Peyer's patch (tissue), 4 donors: ENCODE measurements at places on chromosomes 2 and 18. TPM values are rescaled to one million over a fixed set of nuclear protein-coding genes. Genes with fewer than 3 reads are reported as not detected.

GRCh38 chr2:58131191-58132011 is 84.8 kb downstream of the VRK2 start:
- DNase-seq = no peak

DNA sequence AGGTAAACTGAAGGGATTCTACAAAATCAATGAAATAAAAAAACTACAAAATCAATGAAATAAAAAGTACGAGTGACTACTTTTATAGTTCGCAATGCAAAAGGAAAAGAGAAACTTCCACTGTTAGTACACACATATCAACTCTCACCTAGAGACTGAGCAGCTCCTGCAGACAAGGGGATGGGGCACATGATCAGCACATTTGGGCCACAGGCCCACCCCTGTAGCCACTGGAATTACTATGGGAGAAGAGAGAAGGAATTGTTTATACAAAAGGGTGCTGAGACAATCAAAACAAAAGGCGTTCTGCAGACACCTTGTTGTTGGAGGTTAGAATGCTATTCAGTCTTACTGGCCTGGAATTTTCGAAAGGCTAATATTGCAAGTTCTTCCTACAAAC is 34.7 kb upstream of the CD226 start:
- DNase-seq = no peak

Gene DLGAP1
- total RNA-seq = 2.7 TPM

Gene GREB1L
- total RNA-seq = 2.9 TPM

- DNase-seq = no peak
Measured at GRCh38 chr2:142974288-142975024, 97.0 kb downstream of the KYNU start.

Gene DGUOK
- 24.2 TPM for total RNA-seq

Gene GIGYF2
- total RNA-seq = 95.7 TPM

Gene EPAS1
- total RNA-seq = 222 TPM

Gene DYNAP
- total RNA-seq = not detected

GRCh38 chr2:222805591-222806304 is 55.1 kb upstream of the ACSL3 start:
- DNase-seq = no peak

- DNase-seq = no peak
Measured at GRCh38 chr18:3115447-3116030, 102.6 kb upstream of the LPIN2 start.

Gene ACADL
- total RNA-seq = 2.5 TPM

Gene RIT2
- total RNA-seq = not detected

DNA sequence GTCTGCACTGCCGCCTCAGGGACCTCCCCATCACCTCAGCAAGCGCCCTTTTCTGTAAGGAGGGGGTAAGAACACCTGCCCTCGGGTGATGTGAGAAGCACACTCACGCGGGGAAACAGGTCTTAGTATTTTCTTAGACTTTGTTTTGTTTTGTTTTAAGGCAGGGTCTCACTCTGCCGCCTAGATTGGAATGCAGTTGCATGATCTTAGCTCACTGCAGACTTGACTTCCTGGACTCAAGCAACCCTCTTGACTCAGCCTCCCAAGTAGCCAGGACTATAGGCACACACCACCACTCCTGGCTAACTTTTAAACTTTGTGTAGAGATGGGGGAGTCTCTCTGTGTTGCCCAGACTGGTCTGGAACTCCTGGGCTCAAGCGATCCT is 37.1 kb downstream of the RAMP1 start:
- DNase-seq = no peak

GRCh38 chr2:40412456-40412855 is 39.4 kb downstream of the SLC8A1 start:
- DNase-seq = no peak

Gene ZDBF2
- 5.8 TPM for total RNA-seq

Gene ANKAR
- total RNA-seq = 20.5 TPM

GRCh38 chr2:237485844-237486243 is 1.2 kb upstream of the MLPH start:
- no peak for DNase-seq

GRCh38 chr18:77066689-77067088 is 65.9 kb downstream of the MBP start:
- no peak for DNase-seq

DNA sequence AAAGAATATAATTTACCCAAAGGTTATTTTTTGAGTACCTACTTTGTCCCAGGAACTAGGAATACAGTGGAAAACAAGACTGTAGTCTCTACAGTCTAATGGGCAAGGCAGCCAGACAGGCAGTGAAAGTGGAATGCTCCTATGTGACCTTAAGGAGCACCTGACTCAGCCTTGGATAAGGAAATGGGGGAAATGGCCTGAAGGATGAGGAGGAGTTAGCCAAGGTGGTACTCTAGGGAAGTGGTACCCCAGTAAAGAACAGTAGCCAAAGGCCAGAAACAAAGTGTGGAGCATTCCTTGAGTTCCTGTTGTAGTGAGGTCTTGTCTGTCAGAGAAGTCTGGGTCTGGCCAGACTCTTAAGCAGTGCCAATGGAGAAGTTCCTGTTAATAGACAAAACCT is 6.0 kb downstream of the ZNF397 start:
- no peak for DNase-seq

DNA sequence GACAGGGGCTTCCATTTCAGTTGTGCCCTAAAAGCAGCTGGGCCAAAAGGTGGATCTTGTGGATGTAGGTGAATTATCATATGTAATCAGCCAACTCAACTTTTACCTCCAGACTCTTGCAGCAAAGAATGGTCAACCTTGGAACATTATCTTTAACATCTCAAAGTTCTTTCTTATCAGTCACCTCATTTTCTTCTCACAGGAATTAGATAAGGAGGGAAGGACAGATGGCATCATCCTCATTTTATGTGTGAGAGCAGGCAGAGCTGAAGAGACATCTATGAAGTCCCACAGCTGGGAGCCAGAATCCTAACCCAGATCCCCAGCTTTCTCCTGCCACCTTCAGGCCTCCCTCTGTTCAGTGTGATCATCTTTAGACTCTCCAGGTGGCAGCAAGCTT is 182.1 kb downstream of the MGAT5 start:
- no peak for DNase-seq

GRCh38 chr2:133442393-133442792 is 125.9 kb downstream of the NCKAP5 start:
- DNase-seq = no peak

Gene EVX2
- not detected for total RNA-seq

DNA sequence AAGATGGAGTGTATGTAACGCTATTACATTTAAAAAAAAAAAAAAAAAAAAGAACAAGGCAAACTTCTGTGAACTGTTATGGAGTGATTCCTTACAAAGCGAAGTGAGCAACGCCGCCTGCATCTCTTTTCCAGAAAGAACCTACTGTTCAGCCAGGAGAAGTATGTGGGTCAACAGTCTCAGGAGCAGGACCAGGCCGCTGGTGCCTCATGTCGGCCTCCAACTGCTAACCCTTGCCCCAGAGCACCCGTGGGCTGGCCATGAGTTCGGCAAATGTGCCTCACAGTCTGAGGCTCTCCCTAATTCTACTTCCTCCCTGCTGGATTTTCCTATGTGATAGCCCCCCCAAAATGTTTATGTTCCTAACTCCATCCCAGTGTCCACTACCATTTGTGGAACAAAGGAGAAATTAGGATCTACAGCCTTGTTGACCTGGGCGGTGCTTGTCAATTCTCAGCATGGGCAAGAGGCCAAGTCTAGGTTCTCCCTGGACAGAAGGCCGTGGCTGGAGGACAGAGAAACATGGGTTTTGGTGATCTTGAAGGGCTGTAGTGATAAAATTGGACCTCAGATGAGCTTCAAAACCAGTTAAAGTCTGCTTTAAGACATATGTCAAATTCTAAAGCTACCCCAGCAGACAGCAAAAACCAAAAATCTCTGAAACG is 15.9 kb downstream of the FAM168B start:
- DNase-seq = no peak

- DNase-seq = no peak
Measured at GRCh38 chr2:129742415-129743180, 236.9 kb upstream of the RAB6C start.

Gene OSBPL6
- total RNA-seq = 4.1 TPM

Gene SEMA4C
- 19.0 TPM for total RNA-seq
